DMS153 (cell line): ENCODE measurements at places on chromosomes 7 and 10.

DNA sequence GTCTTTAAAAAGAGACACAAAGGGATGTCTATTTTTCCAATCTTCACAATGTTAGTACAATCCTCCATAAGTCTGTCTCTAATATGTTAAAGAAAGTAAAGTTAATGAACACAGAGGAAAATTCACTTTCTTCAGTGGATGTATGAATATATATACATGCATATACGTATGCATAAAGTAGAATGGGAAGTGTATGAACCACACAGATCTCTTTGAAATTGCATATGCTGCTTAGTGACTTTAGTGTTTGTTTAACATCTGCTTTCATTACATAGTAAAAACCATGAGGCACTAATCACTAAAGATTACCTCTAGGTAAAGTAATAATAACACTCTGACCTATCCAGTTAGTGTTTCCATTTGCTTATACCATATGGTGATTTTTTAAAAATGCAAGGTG, 451.2 kb downstream of the SEMA3D start:
- no peak for DNase-seq

GRCh38 chr10:110860576-110861241, 11.0 kb upstream of the PDCD4 start:
- DNase-seq, result peak; percentile 34

DNA sequence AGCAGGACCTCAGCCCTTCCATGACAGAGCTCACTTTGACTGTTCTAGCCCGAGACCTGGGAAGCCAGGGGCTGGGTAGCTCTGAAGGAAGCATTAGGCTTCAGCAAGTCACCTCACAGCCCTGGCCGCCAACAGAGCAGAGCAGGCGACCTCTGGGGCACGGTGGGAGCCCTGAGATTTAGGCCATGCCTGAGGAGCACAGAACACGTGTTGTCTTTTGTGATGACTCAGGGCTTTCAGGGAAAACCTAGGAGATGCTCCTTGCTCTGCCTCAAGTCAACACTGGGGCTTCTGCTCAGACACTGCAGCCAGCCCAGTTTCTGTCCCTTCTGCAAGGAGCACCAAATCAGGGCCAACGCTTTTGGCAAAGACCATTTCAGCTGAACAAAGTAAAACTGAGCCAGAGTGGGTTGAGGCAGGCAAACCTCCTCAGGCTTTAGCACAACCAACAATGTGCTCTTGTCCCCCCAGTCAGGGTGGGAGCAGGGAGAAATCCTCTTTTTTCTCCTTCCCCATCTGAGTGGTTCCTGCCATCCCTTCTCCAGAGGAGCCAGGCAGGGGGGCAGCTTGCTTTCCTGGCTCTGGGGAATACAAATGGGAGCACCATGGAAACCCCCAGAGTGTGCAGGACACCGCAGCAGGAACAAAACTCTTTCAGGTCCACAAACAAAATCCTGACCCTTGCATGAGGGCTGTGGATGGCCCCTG, 14.4 kb downstream of the CAMK2G start:
- no peak for DNase-seq

DNA sequence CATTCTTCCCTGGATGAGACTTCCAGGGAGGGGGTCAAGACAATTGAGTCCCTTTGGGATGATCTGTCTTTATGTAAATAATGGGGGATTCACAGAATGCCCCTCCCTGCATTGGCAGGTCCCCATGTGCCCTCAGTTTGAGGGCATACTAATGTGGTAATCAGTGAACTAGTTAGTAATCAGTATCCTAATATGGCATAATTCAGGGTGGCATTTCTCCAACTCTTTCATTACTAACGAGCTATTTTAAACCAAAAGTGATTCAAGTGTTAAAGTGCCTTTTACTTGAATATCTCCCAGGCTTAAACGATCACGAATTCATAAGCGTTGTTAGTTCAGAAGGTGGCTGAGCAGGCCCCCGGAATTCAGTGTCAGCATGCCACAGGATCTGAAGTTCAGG, 1.6 kb upstream of the DNAJB6 start:
- no peak for DNase-seq

GRCh38 chr7:48087349-48087748, 1.7 kb upstream of the UPP1 start:
- DNase-seq, result no peak

- no peak for DNase-seq
These were observed 54.3 kb upstream of the AKR1E2 start for GRCh38 chr10:4771554-4772201.
